ENCODE measurements at places on chromosomes 3 and 15.

- DNase-seq: no peak
These were observed 6.9 kb upstream of the ALPK3 start for GRCh38 chr15:84810073-84810840.

DNA sequence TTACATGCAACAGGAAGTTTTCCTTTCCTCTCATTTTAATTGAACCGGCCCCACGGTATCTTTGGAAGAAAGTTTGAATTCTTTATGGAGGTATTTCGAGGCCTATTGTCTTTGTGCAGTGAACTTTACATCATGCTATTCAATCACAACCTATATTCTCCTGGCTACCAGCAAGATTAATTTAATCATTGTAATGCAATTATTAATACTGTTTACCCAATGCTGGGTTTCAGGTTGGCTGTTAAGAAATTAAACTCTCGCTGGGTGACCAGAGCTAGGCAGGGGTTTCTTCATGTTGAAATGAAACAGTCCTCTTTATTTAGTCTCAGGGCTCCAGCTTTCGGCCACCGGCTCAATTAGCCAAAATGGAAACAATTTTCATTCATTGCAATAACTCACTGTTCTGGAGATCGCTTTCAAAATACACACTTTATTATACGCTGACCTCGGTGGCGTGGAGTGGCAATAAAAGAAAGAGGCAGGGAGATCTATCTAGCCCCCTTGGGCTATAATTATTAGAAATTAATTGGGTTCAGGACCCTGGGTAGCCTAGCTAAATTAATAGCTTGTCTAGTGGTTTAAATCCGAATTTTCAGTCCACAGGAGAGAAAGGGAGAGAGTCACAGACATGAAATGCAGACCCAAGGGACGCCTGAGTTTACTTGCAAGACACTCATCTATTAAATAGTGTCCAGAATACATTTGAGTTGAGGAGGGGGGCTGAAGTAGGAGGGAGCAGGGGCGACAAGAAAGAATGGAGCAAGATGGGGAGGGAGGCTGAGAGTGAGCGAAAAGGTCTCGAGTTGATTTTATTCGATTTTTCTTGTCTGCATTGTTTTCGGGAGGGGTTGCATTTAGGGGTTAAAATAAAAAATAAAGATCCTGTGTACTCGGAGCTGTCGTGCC is 3.9 kb upstream of the MECOM start:
- no peak for DNase-seq

- no peak for DNase-seq
These were observed 82.3 kb downstream of the CHSY1 start for GRCh38 chr15:101169495-101170071.

DNA sequence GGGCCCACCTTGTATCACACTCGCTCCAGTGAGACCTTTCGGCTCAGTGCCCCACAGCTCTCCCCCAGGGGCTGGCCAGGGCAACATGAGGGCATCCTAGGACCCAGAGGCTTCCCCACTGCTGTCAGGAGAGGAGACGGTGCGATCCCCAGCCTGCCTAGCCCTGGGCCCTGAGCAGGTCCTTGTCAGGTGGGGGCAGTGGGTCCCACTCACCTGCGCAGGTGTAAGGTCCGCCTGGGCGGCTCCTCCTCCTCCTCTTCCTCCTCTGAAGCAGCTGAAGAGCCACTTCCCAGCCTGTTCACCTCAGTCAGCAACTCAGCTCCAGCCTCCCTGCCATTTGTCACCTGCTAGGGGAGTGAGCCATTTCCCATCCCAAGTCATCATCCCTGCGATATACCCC is 9.6 kb downstream of the KIF7 start:
- no peak for DNase-seq

All from pons (tissue), 1 donor.